ENCODE measurements at places on chromosomes 4 and X.

GRCh38 chr4:154049457-154050181, 260.7 kb upstream of the SFRP2 start:
- DNase-seq, result no peak

GRCh38 chr4:4559596-4559995, 17.7 kb upstream of the STX18 start:
- no peak for DNase-seq

DNA sequence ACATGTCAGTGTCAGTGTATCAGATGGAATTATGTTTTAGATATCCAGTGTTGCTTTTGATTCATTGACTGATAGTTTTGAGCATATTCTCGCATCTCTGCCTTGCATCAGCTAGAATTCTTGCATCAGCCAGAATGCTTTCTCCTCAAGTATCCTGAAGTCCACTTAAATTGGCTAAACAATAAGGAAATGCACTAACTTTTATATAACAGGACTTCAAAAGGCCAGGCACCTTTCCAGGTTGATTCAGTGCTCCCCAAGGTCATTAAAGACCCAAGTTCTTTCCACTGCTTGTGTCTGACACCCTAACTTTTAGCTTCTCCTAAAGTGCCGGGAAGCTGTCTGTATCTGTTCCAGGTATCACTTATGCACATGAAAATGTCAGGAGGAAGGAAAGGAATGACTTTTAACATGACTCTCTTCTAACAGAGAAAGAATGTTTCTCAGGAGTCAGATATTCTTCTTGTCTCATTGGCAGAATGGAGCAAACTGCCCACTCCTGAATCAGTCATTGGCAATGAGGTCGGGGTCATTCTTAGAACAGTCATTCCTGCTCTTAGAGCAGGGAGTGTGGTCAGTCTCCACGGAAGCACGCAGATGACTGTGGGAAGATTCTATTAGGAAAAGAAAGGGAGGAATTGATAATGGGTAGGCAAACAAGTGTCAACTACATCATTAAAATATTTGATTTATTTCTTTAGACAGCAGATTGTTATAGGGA, 92.9 kb upstream of the TLL1 start:
- no peak for DNase-seq

GRCh38 chr4:24322511-24322910, 261.8 kb downstream of the DHX15 start:
- DNase-seq, result no peak

DNA sequence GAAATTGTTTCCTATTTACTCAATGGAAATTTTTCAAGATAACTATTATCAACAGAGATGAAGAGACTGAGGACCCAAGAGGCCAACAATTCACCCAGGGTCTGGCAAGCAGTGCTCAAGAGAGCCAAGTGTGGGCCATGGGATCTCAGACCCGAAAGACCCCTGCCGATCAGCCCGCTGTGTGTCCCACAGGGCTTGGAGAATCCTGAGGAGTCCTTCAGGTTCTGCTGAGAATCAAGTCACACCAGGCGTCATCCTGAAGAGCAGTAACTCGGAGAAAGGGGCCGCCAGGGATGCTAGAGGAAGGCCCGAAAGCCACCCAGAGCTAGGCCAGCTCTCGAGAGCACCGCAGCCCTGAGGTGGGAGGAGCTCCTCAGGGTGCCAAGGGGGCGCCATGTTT, 48.7 kb downstream of the FGFRL1 start:
- no peak for DNase-seq

- no peak for DNase-seq
Observed at GRCh38 chr4:90624781-90625180, 497.6 kb downstream of the CCSER1 start.

- DNase-seq, result no peak
Observed at GRCh38 chrX:100874325-100874724, at the start of gene NOX1. Gene NOX1 (minus strand): TSS chrX:100874359. CDS start chrX:100874139, 220 bp downstream.

GRCh38 chr4:181517491-181517890, 725.7 kb upstream of the TENM3 start:
- DNase-seq, result no peak

- no peak for DNase-seq
Observed at GRCh38 chrX:101383679-101384205, 2.2 kb downstream of the BTK start.

DNA sequence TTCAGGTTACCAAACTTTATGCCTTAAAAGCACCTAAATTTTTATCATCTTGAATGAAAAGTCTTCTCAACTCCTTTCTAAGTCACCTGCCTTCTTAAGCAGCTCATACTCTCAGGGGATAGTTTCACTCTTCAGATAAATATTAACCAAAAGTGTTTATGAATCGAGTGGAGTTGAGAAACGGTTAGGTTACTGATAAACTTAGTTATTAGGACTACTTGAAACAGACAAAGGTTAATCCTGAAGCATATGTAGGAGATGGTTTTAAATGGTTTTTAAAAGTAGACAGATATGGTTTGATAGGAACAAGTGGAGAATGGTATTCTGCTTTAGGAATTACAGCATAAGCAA, 32.8 kb downstream of the CLDN22 start:
- DNase-seq, result no peak

Data from CD4-positive, alpha-beta T cell treated with Interleukin-15 for 1 hour (primary cell).